ENCODE measurements at places on chromosomes 3 and 15. TPM values are rescaled to one million over a fixed set of nuclear protein-coding genes. Genes with fewer than 3 reads are reported as not detected.

Gene CNTN3
- 0.22 TPM for total RNA-seq

Gene SPSB4
- under 0.01 TPM for total RNA-seq

Gene ISLR
- 0.11 TPM for total RNA-seq

Gene ZPLD1
- total RNA-seq = not detected

Gene SI
- total RNA-seq = not detected

Data from dermis lymphatic vessel endothelial cell (primary cell).